Stimulated activated CD4-positive, alpha-beta T cell treated with anti-CD3 and anti-CD28 coated beads, Interleukin-12 subunit alpha, Interleukin-12 subunit beta, amount 100 ng/mL, for 48 hours (primary cell): ENCODE measurements at places on chromosomes 11 and 22.

DNA sequence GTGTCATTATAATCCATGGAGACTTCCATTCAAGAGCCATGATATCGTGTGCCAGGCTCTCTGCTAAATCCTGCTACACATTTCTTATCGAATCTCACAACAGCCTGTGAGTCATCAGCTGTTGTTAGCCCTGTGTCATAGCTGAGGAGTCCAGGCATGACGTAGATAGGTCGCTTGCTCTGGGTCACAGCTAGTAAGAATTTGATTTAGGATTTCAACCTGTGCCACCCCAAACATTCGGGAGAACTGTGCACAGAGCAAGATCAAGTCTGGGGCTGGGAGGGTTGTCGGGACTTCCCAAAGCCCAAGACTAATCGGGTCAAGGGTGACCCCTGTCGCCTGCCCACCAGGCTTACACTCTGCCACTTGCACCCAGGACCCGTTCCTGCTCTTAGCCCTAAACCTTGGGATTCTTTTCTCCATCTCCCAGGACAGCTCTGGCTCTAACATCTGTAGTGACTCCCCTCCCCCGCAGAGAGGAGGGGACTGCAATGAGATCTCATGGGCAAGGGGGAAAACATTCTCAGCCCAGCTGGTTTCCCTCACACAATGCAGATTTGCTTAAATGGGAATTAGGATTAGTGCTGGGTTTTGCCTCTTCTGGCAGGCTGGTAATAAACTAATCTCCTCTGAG lies 34.3 kb downstream of the TSPAN18 start:
- no peak for DNase-seq

GRCh38 chr11:105867742-105868141 lies 154.3 kb downstream of the MSANTD4 start:
- no peak for DNase-seq

DNA sequence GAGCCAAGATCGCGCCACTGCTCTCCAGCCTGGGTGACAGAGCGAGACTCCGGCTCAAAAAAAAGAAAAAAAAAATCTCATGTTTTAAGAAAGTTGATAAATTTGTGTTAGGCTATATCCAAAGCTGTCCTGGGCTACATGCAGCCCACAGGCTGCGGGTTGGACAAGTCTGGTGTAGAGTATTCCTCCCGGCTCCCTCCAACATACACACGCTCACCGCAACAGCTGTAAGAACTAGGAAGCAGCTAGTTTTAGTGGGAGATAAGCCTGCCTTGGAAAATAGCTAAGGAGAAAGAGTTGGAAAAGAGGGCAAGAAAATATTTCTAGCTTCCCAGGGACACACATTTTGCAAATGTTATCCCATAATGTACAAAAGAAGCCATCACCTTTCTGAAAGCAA lies 46.6 kb downstream of the CELF1 start:
- DNase-seq: no peak

DNA sequence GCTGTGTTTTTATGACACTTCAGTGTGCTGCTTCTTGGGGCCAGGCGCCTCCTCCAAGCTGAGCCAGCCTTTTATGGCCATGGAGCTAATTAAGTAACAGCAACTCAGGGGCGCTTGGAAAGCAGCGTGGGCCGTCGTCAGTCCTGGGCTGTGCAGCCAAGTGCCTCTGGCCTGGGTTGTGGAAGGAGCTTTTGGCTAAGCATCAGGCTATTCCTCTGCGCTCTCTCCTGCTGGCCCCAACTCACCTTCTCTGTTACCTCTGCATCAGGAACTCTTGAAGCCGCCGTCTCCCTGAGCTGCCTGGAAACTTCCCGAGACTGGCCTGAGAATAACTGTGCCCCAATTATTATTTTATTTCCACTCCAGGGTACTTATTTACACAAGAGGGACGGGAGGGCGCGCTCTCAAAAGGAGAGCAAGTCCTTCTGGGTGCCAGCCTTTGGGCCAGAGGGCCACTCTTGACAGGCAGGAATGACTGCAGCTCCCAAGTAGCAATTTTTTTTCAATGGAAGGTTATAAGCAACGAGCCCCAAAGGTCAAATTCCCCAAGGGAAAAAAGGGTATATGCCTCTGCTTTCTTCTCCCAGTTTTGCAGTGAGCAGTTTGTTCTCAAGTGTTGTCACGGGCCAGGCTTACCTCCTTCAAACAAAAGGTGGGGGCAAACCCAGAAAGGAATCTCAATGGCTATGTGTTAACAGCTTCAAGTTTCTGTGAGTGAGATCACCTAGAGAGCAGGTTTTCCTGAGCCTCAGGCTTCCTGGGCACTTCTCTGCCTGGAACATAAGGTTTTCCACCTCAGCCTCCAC lies 38.5 kb upstream of the NAV2 start:
- DNase-seq: no peak

GRCh38 chr11:14518820-14519219 lies 1.4 kb downstream of the PSMA1 start:
- DNase-seq: no peak

- no peak for DNase-seq
These were observed 1.2 kb upstream of the GANAB start for GRCh38 chr11:62647609-62648005.

DNA sequence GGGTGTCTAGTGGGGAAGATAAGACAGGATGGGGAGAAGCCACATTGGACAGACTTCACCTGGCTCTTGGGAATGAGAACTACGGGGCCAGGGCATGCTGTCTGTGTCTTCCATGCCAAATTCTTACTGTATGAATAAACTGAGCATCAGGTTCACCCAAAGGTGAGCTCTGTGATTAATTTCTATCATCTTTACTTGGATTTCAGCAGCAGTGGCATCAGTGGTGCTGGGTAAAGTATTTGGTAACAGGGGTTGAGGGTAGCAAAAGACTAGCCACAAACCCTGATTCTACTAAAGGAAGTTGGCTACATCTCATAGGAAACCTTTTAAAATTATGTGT lies 38.8 kb downstream of the IRAG1 start:
- DNase-seq: no peak

DNA sequence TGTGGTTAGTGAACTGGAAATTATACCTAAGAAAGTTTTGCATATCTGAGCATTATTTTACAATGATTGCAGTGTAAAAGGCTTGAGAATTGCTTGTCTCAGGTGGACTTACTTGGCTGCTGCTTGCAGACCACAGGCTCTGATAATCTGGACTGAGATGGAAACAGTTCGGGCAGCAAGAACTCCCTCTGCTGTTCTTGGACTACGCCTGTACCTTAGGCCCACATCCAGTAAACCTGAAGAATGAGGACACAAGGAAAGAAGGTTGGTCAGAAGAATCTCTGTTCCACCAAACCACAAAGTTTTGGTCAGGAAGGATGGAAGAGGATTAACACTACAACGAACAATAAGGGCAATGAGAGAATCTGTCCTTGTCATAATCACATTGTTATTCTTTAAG lies 80.1 kb downstream of the C2CD3 start:
- DNase-seq: no peak

GRCh38 chr11:132245403-132246385 lies 875.3 kb downstream of the NTM start:
- no peak for DNase-seq

DNA sequence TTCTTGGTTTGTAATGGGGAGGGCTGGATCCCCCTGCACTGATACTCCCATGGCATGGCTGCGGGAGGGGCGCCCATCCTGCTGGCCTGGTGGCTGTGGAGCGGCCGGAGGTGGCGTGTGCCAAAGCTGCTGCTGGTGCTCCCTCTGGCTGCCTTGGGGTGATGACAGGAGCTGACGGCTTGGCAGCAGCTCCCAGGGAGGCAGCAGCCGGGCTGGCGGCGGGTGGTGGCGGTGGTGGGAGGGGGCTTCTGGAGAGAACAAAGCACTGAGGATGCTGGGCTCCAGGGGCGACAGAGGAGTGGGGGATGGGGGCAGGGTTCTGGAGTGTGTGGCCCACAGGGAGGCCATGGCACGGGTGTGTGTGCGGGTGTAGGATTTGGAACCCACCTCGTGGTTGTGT lies 11.4 kb upstream of the MPPED1 start:
- DNase-seq: no peak

- DNase-seq: no peak
These were observed 69.4 kb downstream of the PPFIBP2 start for GRCh38 chr11:7583248-7583647.

DNA sequence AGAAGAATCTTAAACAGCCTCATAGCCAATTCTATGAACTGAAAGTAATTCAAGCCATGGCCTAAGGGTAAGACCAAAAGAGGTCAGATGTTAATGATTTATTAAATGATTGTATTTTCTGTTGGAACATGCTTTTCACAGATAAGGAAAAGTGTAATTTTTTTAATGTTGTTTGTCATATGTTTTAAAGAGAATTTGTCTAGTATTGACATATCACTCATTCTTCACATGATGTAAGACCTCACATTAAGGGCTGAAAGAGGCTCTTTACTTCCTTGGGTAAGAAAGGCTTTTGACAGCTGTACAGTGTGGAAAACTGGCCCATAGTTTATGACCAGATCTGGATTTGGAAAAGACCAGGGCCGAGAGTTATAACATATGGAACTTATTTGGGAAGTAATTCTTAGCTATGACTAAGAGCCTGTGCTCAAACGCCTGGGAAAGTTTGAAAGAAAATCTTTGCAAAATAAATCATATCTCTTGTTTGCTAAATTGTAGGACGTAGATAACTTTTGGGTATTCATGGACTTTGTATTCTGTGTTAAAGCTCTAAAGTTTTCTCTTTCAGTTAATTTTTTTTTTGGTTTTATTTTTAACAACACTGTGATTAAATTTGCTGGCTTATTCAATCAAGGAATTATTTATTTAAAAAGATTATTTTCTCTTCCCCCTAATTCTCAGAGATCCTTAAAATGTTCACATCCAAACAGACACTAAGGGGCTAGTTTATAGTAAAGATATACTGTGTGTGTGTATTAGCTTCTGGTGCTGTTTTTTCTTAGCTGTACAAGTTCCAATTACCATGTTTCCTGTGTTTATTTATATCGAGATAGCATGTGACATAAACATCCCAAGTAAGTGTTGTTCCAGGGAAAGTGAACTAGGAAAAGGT lies 162.2 kb downstream of the ARHGAP42 start:
- no peak for DNase-seq

- DNase-seq: no peak
These were observed 88.5 kb downstream of the GRAMD1B start for GRCh38 chr11:123518496-123519054.

DNA sequence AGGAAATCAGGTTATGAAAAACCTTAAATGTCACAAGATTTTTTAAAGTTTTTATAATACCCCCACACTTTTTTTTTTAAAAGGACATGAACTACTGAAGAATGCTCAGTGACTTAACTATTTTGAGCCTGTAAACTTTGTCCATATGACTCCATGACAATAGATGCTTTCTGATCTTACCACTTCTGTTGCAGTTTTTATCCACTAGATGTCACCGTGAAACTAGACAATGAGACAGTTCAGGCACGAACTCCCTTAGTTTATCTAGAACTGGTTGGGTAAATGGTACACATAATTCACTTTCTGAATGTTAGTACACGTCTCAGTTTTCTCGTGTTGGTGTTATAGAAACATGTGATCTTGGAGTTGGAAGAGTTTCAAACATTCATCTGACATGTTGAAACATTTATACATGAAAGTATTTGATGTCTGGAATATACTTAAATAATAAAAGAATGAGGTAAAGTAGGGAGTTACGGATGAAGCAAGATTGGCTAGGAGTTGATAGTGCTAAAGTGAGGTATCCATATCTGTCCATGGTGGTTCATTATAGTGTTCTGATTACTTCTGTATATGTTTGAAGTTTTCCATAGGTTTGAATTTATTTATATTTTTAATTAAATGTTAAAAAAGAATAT lies 8.1 kb downstream of the CCDC15 start:
- DNase-seq: no peak

- DNase-seq: no peak
These were observed 1.4 kb downstream of the CTTN start for GRCh38 chr11:70399681-70400112.

GRCh38 chr11:128238521-128239265 lies 348.7 kb downstream of the ETS1 start:
- DNase-seq: no peak

DNA sequence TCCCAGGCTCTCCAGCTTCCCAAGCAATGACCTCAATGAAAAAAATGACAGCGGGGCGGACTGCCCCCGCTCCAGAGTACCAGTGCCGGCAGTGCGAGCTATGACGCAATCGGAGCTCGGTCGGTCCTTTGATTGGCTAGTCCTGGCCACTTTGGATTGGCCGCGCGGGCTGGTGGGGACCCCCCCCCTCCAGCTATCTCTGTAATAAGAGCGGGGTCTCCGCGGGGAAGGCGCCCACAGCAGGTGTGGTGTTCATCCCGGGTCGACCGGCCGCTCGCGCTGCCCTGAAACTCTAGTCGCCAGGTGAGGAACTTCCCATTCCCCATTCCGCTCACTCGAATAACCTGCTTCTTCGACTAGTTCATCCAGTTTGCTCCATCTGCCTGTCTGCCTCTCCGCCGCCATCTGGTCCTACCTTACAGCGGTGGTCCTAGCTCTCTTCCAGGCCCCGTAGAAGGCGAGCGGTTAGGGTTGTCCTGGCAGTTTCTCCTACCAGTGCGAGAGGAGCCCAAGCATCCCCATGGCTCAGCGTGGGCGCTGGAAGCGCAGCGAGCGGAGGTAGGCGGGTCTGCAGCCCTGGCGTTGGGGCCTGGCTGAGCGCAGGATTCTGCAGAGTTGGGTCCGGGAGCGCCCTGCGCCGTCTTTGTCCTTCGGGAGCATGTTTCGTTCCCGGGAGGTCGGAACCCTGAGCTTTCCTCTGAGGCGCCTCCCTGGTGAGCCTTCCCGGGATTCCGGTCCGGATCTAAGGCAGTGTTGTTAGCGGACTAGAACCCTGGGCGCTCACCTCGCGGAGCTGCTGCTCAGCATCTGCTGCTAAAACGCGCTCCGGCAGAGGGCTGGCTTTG lies at the start of gene CALCB:
Gene CALCB (plus strand): TSS at position 233 of the 845 bp plus-strand sequence. CDS start 1,126 bp downstream, outside the sequence.
- DNase-seq: peak; percentile 11

- DNase-seq: no peak
These were observed 974.6 kb upstream of the RAG2 start for GRCh38 chr11:37572491-37573171.
